ENCODE measurements at places on chromosomes 13 and 19.

DNA sequence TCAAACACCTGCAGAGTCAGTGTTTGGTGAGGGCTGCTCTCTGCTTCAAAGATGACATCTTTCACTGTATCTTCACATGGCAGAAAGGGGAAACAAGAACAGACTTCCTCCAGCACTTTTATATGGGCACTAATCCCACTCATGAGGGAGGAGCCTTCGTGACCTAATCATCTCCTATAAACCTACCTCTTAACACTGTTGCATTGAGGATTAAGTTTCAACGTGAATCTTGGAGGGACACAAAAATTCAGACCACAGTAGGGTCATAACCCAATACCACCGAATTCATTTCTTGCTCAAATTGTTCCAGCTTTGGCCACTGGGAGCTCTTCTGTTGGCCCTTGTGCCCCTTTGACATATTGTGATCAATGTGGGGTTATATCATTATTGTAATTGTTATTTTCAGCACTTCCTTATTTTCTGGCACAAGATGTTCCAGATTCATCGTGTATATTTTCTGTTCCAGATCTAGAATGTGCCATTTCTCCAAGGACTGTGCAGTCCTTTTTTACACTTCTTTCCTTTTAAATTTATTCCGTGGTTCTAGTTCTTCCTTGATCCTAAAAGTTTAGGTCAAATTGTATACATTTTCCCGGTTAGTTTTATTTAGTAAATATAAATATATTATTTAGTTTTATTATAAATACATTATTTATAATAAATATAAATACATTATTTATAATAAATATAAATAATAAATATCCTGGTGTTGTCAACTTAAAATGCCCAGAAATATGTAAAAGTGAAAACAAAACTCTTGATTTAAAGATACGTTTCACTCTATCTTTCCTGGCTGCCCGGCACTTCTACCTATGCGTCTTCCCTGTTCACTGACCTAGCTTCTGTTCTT lies 35.5 kb upstream of the IGFL4 start:
- no peak for DNase-seq

- no peak for DNase-seq
These were observed 27.3 kb upstream of the SLC7A10 start for GRCh38 chr19:33252971-33253370.

- DNase-seq = no peak
These were observed 3.6 kb downstream of the KCNK6 start for GRCh38 chr19:38323291-38323690.

- DNase-seq = no peak
These were observed 15.0 kb downstream of the ZNF114 start for GRCh38 chr19:48284896-48285295.

DNA sequence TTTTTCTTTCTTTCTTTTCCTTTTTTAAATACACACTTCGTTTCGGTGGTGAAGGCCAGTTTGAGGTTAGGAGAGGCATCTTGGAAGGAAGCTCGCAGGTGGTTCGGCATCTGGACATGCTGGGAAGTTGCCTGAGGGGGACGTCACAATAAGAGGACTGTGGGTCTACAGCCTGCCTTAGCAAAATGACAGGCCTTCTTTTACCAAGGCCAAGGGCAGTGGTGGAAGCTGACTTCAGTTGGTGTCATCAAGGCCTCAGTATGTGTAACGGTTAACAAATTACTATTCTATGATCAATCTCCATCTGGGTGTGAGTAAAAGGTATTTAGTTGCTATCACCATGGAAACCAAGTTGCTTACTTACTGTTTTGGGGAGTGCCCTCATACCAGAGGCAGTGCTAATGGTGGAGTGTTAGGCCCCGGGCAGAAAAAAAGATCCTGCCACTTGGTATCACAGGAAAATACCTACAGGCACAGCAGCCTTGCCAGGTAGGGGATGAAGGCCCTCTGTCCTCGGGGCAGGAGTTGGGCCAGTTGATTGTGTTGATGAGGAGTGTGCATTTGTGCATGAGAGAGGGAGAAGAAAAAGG lies 10.3 kb downstream of the ACTN4 start:
- DNase-seq = no peak

DNA sequence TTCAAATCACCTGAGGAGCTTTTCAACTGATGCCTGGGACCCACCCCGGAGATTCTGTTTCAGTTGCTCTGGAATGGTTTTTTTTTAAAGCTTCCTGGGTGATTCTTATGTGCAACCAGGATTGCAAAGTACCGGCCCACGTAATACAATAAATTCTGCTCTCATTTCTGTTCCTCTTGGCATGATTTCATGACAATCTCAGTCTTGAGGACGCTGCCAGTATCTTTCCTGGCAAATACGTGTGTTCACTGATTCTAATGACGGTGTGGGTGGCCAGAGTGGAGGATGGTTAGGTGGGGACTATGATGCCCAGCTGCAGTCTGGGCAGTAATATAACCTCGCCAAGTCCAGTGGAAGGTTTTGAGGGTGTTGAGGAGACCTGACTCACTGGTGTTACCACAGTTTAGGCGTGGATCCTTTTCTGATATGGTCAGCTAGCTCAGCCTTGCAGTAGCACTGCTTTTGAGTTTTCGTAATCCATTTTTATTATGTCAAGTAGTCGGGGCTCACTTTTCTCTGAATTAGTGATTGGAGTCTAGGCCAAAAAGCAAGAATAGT lies 49.4 kb downstream of the FAM124A start:
- no peak for DNase-seq
